Thoracic aorta (tissue), 2 donors: ENCODE measurements at places on chromosomes 3 and 15. TPM values are rescaled to one million over a fixed set of nuclear protein-coding genes. Genes with fewer than 3 reads are reported as not detected.

DNA sequence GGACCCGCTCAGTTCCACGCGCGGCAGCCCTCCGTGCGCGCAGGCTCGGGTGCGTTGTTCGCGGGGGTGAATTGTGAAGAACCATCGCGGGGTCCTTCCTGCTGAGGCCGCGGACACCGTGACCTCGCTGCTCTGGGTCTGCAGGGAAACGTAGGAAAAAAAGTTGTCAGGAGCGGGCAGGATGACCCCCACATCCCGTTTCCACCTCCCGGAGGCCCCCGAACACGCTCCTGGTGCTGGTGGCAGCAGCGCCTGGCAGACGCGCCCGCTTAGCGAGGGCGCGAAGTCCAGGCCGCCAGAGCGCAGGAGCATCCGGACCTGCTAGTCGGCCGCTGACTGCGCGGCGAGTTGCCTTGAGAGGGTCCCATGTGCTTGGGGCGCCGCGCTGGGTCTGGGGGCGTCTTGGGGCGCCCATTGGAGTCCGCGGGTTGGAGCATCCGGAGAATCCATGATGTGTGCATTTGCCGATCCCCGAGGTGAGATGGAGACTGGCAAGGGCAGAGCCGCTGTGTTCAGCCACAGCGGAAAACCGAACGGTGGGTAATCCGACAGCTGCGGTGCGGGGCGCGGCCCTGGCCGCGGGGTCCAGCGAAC is 520 bp downstream of the GREM1 start:
- H3K4me1 ChIP-seq, result peaks cover 15% of the 10 kb centered on the region
- no peak overlapping the region for H3K27ac ChIP-seq
- no peak for DNase-seq
- H3K36me3 ChIP-seq, result no peaks in the 10 kb centered on the region
- peak overlapping the region; percentile 58 for H3K4me3 ChIP-seq

- H3K27me3 ChIP-seq, result no peaks in the 10 kb centered on the region
- no peak overlapping the region for H3K4me3 ChIP-seq
Measured at GRCh38 chr15:28881170-28881569, 4.6 kb upstream of the APBA2 start.

GRCh38 chr3:181868576-181869082 is 156.9 kb downstream of the SOX2 start:
- H3K4me3 ChIP-seq, result no peak overlapping the region
- no peak overlapping the region for H3K27ac ChIP-seq
- no peak for DNase-seq
- no peaks in the 10 kb centered on the region for H3K27me3 ChIP-seq
- no peaks in the 10 kb centered on the region for H3K36me3 ChIP-seq

DNA sequence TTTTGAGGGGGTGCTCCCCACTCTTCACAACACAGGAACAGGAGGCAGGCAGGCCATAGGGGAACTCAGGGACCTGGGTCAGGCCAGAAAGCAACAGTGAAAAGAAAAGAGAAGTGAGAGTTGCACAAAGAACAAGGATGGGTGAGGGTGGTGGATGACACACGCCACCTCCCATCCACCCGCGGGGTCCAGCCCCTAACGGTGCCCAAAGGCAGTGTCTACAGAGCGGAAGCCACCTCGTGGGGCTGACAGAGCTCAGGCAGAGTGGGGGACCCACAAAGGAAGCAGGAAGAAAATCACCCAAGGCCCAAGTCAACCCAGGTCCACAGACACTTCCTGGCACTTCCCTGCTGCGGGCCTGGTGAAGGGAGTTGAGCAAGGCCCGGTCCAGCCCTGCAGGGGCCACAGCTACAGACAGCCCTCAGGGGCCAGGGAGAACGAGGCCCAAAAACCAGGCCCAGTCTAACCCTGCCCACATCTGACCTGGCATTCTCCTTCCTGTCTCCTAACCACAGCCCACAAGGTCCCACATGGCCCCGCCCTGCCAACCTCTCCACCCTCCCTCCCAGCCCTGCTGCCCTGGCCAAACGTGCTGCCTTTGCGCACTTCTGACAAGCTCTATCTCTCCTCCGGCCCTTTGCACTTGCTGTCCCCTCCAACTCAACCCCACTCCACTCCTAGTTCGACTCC is 5.9 kb downstream of the NUP210 start:
- H3K4me3 ChIP-seq, result no peak overlapping the region
- H3K27me3 ChIP-seq, result no peaks in the 10 kb centered on the region
- no peaks in the 10 kb centered on the region for H3K36me3 ChIP-seq
- DNase-seq, result no peak

DNA sequence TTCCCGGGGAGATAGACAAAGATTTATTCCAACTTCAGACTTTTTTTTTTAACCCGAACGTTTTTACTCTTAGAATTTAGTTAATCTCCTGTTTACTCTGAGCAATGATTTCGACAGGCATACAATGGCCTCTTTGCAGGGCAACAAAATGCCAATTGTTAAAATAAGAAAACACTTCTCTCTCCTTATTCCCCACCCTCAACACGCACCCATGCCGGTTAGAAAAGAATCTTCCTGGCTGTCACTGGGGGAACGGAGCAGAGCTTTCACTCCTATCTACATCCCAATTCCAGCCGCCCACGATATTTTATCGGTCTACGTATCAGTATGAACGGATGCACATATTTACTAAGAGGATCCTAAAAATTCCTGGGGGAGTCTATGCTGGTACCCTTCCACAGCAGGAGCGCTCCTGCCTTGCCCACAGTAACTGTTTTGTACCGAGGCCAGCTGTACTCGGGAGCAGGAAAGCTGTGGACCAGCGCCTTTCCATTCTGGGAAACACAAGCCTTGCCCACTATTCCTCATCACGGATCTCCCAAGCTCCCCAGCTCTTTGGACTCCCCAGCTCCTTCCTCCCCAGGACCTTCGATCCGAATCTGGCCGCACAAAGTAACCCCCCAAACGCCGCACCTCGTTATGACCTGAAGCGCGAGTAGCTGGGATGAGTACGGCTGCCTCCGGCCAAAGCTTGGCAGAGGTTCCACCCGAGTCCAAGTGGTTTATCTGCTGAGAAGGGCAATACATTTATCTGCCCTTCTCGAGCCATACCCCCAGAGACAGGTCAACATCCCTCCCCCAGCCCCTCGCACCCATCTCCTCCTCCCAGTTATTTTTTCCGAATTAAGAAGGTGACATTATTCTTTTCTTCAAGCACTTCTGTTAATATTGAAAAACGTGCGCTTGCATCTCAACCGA is 2.2 kb upstream of the FOXB1 start:
- no peak overlapping the region for H3K4me3 ChIP-seq
- no peaks in the 10 kb centered on the region for H3K36me3 ChIP-seq
- H3K27me3 ChIP-seq, result peaks cover 60% of the 10 kb centered on the region
- H3K27ac ChIP-seq, result no peak overlapping the region

DNA sequence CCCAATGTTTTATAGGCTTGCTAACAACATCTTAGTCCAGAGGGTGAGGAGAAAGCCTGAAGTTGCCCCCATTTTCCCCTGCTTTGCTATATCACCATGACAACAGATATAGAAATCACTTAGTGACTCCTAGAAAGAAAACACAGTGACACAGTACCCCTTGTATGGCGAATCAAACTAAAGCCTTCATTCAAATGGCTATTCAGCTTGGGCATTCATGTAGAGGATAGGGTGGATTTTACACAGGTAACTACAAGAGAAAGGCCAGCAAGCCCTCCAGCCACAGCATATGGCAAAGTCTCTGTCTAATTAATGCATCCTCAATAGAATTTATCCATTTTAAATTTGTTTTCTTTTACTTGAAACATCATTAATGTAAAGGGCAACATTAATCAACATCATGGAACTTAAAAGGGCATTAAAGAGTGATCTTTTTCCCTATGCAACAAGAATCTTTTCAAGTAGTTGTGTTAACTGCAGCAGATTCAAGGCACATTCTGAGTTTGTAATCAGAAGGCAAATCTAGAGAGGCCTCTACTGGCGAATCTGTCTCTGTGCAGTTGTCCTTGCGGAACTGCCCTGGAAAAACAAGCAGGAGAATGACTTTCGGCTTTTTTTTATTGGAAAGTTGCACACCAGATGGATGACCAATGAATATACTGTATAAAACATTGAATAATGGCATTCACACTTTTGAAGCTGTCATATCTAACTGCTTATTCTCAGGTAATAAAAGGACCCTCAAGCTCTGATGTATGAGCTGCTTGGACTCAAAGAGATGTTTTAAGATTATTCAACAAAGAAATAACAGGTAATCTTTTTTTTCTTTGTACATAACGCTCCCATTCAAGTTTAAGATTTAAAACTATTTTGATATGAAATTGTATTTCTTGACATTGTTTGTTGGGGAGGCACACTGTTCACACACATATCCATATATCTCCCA is 621.7 kb upstream of the AGTR1 start:
- no peak overlapping the region for H3K4me3 ChIP-seq
- H3K36me3 ChIP-seq, result no peaks in the 10 kb centered on the region
- no peak for DNase-seq
- H3K4me1 ChIP-seq, result no peaks in the 10 kb centered on the region
- H3K27me3 ChIP-seq, result no peaks in the 10 kb centered on the region

- DNase-seq, result peak; percentile 43
- peak within 1 kb of the TSS; percentile 84 for H3K27ac ChIP-seq
- peak within 1 kb of the TSS; percentile 96 for H3K4me3 ChIP-seq
- peaks cover 6% of the 10 kb centered on the region for H3K36me3 ChIP-seq
- H3K4me1 ChIP-seq, result peaks cover 26% of the 10 kb centered on the region
Measured at GRCh38 chr3:52238761-52239701, at the start of gene TWF2. Gene TWF2 (minus strand): TSS chr3:52239158. CDS start chr3:52239016, 142 bp downstream.

GRCh38 chr3:23623844-23624243 is 181.9 kb upstream of the UBE2E1 start:
- DNase-seq, result no peak
- no peak overlapping the region for H3K4me3 ChIP-seq
- no peak overlapping the region for H3K27ac ChIP-seq
- H3K4me1 ChIP-seq, result peaks cover 7% of the 10 kb centered on the region
- H3K27me3 ChIP-seq, result no peaks in the 10 kb centered on the region
- H3K36me3 ChIP-seq, result no peaks in the 10 kb centered on the region

Gene PLA2G4E
- not detected for total RNA-seq

Gene TLE3
- 78.3 TPM for total RNA-seq

Gene RETNLB
- not detected for total RNA-seq

Gene ATP13A3
- 361 TPM for total RNA-seq
